ENCODE measurements at places on chromosomes 12 and 14.

- no peak for DNase-seq
These were observed 6.4 kb downstream of the JKAMP start for GRCh38 chr14:59490756-59491155.

- no peak for DNase-seq
These were observed 53.9 kb downstream of the ETV6 start for GRCh38 chr12:11703378-11703777.

DNA sequence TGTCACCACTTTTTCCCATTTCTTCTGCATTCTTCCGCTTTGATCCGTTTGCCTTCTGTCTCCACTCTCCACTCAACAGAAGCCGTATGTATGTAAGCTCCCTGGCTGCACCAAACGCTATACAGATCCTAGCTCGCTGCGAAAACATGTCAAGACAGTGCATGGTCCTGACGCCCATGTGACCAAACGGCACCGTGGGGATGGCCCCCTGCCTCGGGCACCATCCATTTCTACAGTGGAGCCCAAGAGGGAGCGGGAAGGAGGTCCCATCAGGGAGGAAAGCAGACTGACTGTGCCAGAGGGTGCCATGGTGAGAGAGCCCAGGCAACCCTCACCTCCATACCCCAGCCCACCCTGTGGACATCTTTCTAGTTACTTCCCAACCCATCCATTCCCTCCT lies 8.3 kb downstream of the GLI1 start:
- no peak for DNase-seq

- DNase-seq = peak; percentile 41
These were observed 193.3 kb downstream of the PHETA1 start for GRCh38 chr12:111175396-111176094.

GRCh38 chr14:80211153-80212022 lies at the start of gene DIO2:
Gene DIO2, minus strand, starts transcription at chr14:80211504. Its CDS starts 32 bp downstream, at chr14:80211472.
- DNase-seq = no peak

DNA sequence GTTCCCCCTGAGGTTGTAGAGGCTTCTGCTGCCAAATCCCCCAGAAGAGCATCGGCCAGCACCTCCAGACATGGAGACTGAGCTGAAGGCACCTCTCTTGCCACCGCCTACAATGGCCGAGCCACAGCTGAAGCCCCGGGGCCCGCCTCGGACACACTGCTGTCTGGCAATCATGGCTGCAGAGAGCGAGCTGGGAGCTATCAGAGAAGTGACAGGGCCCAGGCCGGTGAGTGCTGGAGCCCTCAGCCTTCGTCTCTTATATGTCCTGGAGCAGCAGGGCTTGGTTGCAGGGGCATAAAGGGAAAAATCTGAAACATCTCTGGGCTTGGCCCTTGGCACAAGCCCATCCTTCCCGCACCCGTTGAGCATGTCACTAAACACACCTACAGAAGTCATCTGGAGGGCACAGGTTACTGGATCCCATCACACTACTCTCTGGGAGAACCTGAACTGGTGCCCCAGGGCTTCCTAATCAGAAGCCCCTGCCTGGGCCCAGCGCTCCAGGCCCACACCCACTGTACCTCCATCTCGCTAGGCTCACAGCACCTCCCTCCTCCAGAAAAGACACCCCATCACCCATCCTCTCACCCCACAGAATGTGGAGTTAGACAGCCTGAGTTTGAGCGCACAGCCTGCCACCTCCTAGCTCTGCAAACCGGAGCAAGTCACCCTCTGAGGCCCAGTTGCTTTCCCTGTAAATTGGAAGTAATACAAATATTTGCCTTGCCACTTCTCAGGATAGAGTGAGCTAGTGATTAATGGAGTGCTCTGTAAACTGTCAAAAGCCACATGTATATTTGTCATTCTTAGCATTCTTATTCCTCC lies at the start of gene KRT4:
Gene KRT4 (minus strand): TSS at position 232 of the 825 bp plus-strand sequence. CDS start 58 bp downstream, at position 174.
- DNase-seq = no peak

DNA sequence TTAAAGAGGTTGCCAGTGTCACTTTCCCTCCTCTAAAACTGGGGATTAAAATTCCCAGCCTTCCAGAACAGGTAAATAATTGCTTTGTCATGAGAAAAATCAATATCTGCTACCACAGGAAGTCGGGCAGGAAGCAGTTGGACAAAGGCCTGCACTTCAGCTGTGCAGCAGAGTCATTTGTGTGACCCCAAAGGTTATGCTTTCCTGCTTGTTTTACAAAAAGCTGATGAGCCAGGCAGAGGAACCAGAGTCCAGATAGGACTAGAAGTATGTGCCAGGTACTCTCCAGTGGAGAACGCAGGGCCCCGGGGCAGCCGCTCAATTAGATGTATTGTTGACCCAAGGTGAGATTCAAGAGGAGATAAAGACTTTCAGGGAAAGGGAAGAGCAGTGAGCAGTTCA lies 117.1 kb upstream of the FRMD6 start:
- no peak for DNase-seq

DNA sequence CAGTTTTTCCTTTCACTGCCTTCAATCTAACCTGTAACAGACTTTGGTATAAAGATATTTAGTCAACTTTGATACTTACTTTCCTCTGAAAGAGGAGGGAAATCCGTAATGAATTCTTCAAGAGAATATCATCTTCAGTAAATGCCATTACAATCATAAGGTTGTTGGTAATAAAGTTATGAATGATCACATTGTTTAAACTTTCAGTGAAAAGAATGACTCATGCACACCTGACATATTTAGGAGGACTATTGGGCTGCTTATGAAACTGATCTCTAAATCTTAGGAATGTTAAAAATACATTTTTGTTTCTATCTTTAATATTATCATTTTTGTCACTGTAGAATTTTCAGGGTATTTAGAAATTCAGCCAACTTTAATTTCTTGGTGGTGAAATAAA lies 474.7 kb downstream of the SLC16A7 start:
- DNase-seq = no peak

GRCh38 chr12:120254809-120255208 lies 10.7 kb downstream of the PXN start:
- DNase-seq = no peak

GRCh38 chr14:59355091-59355490 lies 110.1 kb downstream of the GPR135 start:
- no peak for DNase-seq

- no peak for DNase-seq
These were observed 26.2 kb downstream of the VSX2 start for GRCh38 chr14:74265301-74265965.

DNA sequence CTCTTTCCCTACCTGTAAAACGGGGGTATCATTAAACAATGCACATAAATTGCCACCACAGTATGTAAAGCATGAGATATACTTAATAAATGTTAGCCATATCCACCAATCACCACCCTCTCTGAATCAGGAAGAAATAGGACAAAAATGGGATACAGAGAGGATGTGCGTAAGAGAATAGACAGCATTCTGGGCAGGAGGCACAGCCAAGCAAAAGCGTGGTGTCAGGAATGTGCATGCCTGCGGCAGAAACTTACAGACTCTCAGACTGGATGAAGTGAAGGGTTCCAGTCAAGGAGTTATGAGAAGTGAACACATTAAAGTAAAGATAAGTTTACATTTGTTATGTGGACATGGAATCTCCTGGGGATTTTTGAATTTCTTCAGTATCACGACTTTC lies 121.7 kb upstream of the MDM1 start:
- DNase-seq = no peak

DNA sequence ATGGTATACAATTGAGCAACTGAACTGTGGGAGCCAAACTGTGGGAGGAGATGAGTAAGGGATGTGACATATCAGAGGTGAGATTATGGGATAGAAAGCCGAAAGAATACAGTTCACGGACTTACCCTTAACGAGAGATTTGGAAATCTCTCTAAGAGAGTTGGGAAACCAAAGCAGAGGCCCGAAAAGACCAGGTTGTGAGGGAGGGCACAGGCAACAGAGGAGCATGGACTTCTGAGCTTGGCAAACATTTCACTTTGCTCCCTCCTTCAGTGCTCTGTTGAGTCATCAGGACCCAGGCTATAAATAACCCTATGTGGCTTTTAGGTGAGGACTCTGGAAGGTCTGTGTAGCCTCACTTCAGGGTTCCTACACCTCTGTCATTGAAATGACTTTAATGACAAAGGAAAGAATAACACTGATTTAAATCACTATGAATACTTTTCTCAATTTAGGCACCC lies 120.6 kb downstream of the TGFB3 start:
- DNase-seq = no peak

DNA sequence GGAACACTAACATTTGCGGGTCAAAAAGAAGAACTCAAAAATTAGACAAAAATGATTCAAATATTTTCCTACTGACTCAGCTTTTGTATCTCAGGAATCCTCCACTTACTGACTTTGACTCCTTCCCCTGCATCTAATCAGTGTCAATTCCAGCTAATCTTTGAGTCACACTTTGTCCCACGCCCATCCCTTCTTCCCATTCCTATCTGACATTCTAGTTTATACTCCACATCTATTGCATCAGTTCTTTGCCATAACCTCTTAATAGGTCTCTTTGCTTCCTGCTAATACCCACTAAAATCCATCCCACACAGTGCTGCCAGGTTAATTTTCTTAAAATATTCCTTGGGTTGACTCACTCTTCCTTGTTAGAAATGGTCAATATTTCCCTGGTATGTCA lies 19.1 kb downstream of the BBS10 start:
- DNase-seq = no peak
